ENCODE measurements at places on chromosomes 11 and 22.

- DNase-seq, result no peak
Observed at GRCh38 chr11:22163394-22163797, 29.5 kb upstream of the ANO5 start.

DNA sequence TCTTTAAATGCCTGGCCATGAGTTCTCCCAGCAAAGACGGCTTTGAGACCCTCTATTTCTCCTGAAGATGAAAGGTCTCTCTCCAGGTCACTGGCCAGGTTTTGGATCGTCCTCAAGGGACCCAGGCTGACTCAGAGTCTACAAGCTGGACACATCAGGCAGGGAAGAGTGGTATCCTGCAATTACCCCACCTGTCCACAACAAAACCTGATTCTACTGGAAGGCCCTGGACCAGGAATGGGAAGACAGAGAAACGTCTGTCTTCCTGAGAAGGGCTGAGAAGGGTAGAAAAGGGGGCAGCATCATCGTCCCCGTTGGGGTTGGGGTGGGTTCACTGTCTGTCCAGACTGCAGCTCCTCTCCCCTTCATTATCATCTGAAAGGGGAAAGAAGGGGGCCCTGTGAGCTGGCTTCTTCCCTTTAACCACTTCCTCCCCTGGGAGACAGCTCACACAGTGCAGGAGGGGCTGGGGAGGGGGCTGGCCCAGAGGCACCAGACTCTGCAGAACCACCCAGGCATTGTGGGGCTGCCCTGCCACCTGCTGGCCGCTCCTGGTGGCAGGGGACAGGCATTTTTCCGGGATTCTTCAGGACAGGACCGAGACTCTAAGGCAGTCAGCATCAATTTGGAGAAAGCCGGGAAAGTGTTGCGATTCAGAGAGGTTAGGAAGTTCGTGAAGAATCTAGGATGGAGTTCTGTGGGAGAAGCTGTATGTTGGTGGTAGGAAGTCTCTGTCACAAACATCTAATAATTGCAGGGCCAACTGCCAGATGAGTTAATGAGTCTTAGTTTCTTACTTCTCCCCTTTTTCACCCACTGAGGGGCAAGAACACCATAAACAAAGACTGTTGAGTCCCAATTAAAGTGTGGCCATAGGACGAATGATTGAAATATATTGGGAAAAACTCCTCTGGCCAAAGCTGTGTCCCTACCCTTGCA is 57.6 kb downstream of the SYN3 start:
- peak; percentile 29 for DNase-seq

DNA sequence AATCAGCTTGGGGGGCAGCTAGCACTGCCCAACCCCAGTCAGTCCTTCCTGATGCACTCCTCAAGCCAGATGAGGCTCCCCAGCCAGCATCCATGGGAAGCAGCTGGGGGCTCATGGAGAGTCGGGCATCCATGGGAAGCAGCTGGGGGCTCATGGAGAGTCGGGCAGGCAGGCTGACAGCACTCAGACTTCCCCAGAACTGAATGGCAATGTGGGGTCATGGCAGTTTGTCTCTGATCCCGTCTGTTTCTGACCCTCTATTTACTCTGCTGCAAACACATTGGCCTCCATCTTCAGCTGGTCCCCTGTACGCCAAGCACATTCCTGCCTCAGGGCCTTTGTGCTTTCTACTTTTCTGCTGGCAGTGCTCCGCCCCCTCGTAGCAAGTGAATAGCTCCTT is 314.8 kb downstream of the NTM start:
- DNase-seq, result no peak

DNA sequence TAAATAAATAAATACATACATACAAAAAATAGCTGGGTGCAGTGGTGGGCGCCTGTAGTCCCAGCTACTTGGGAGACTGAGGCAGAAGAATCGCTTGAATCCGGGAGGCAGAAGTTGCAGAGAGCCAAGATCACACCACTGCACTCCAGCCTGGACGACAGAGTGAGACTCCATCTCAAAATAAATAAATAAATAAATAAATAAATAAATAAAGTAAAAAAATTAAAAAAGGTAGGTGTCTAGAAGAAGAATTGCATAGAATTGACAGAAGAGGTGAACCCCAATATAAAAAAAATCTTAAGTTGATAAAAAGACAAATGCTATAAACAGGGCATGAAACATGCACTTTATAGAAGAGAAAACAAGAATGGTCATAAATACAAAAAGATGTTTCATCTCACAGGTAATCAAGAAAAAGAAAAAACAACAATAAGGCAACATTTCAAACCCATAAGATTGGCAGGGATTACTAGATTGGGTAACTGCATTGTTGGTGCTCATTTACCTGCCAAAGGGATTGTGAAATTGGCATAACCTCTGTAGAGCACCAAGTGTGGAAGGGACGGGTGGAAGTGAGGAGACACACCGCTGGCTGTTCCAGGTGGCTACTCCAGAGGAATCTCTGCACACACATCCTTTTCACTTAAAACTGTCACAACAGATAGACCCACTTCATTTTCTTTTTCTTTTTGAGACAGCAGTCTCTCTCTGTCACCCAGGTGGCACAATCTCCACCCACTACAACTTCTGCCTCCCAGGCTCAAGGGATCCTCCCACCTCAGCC is 44.7 kb downstream of the NF2 start:
- no peak for DNase-seq

DNA sequence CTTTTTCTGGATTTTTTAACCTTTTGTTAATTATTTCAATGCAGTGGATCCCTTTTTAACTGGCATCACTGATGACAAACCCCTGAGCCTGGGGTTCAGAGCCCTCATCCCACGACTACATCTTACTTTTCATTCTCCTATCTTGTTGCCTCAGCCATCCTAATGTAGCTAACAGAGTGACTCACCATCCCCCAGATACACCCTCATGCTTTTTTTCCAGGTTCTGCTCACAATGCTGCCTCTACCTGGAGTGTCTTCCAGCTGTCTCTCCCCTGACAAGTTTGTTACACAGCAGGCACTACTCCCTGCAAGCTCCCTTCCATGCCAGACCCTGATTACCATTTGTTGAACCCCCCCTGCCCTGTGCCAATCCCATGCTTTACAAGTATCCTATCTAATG is 135.4 kb downstream of the NCAM1 start:
- DNase-seq, result no peak

DNA sequence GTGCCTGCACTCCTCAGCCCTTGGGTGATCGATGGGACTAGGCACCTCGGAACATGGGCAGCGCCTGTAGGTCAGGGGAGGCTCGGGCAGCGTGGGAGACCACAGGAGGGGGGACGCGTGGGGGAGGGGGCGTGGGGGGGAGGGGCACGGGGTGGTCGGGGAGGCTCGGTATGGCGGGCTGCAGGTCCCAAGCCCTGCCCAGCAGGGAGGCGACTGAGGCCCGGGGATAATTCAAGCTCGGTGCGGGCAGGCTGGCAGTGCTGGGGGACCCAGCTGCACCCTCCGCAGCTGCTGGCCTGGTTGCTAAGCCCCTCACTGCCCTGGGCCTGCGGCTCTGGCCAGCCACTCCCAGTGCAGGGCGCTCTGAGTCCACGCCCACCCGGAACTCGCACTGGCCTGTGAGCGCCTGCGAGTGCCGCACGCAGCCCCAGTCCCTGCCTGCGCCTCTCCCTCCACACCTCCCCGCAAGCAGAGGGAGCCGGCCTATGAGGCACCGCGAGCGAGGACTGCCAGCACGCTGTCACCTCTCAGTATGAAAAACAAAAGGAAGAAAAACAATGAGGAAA is 1698.3 kb upstream of the RAG2 start:
- DNase-seq, result no peak

GRCh38 chr11:115214644-115215234 is 289.5 kb downstream of the CADM1 start:
- no peak for DNase-seq

DNA sequence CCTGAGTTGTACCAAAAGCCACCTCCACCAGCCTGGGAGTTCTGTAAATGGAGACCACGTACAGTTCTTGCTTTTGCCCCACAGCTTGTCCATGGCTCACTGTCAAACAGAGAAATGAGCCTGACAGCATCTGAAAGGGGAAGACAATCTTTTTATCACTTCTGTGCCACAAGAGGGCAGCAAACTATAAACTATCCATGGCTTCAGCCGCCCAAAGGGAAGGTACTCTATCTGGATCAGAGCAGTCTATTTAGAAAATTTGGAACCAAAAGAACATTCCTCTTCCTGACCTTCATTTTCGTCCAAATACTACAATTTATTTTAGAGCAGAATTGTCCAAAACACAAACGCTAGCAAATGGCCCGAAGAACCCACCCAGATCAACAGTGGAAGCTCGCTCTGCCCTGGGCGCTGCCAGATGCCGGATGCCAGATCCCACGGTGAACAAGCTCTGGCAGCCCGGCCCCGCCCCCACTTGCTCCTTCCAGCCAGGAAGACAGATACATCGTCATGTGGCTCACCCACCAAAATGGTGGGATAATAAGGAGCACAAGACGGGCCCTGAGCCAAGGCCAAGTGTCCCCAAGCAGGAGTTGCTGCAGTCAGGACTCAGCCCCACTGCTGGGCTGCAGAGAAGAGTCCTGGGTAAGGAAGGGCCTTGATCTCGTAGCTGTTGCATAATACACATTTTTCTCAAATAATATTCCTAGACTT is 23.9 kb upstream of the SCGB1A1 start:
- peak; percentile 55 for DNase-seq

GRCh38 chr22:21447694-21448402 is 19.3 kb upstream of the TMEM191C start:
- DNase-seq, result no peak

DNA sequence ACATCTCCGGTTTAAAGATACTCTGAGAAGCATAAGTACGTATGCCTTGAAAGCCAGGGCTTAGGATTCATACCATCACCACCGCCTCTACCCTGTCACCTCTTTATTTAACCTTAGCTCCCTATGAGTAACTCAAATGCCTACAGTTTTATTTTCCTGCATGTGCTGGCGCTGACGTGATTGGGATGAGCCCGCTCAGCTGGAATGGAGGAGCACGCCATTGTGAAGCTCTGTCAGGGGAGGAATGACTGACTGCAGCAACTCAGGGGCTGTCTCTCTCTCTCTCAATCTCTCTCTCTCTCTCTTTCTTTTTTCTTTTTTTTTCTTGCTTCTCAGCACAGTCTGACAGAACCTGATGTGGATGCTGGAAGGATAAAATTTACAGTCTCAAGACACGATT is 12.4 kb downstream of the CAVIN3 start:
- no peak for DNase-seq

- no peak for DNase-seq
Observed at GRCh38 chr11:125330462-125331325, 165.4 kb downstream of the FEZ1 start.

GRCh38 chr11:46920755-46921154 is 2.4 kb upstream of the LRP4 start:
- no peak for DNase-seq

DNA sequence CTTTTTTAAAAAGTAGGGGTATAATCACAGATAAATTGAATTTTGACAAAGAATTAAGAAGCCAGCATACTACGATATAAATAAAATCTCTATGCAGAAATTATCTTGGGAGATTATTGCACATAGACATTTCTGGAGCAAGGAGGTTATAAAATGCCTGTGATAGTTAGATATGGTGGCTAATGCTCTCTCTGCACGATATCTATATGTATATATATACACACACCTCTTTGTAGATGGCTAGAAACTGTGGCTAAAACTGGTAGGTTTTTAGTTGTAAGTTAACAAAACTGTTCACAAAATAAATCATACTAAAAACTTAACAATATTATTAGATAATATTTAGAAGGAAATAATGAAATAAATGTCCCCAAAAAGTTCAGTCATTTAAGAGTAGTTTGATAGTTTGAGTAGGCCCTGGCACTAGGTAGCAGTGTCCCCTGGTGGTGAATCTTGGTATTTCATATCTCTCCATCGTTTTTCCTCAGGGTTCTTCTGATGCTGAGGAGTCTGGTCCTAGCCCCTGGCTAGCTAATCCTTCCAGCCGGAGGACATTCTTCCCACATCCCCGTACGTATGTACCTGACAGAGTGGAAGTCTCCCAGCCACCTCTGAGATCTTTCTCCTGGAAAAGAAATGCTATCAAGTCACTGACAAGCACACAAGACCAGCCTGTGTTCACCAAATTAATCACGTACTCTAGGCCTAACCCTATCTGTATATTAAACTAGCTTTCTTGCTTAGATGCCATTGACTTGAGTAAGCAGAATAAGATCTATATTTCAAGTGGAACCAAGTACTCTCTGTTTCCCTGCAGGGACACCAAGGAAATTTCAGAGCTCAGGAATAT is 32.2 kb downstream of the ART5 start:
- peak; percentile 26 for DNase-seq

DNA sequence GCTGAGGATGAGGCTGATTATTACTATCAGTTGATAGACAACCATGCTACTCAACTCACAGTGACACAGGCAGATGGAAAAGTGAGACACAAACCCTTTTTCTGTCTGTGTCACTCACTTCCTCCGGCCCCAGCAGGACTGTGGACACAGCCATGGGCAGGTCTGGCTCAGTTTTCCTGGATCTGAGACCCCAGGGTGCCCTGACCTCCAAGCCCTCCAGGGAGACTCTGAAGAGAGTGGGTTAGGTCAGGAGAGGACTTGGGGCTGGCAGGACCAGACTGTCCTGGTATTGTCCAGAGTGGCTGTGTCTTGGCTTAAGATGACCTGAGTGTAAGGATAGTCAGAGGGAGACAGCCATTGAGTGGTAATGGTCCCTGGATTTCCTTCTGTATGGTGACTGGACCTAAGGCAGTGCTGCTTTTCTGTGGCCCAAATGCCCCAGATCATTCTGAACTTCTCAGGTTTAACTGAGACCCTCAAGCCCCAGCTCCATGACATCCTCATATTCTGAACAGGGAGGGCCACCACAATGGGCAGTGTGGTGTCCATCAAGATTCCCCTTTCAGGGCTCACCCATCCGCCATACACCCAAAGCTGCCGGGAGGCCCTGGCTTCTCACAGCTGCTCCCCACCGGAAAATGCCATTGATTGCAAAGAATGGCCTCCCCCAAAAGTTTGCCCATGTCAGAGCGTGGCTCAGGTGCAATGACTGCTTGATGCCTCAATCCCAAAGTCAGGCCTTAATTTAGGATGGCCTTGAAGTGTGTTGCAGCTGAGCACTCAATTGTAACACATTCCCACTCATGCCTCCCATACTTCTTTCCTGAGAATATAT is 36.2 kb upstream of the PRAME start:
- no peak for DNase-seq

GRCh38 chr11:61985869-61986268 is 18.4 kb upstream of the FTH1 start:
- DNase-seq, result no peak

DNA sequence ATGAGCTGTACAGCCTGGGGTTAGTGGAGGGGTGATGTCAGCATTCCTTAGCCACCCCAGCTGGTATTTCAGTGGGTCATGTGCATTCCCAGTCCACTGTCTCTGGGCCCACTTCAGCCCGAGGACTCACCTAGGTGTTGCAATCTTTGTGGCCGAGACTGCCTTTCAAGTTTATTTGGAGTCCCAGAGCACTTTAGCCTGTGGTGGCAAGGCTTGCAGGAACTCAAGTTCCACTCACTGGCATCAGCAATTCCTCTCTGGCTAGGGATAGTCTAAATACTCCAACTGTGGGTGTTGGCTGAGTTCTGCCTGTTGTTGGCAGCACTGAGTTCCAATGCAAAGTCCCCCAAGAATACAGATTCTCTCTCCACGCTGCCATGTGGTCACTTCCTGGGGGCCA is 191.6 kb upstream of the PGR start:
- DNase-seq, result no peak

- DNase-seq, result peak; percentile 83
Observed at GRCh38 chr11:66868726-66869566, 12.1 kb downstream of the LRFN4 start.

GRCh38 chr11:47552056-47552565 is 821 bp downstream of the CELF1 start:
- DNase-seq, result no peak

GRCh38 chr11:133500435-133500834 is 31.9 kb downstream of the OPCML start:
- no peak for DNase-seq
